Stimulated activated CD4-positive, alpha-beta T cell treated with anti-CD3 and anti-CD28 coated beads, Interleukin-1b, Interleukin-23, amount 100 ng/mL, for 1 hour (primary cell): ENCODE measurements at places on chromosomes 4 and X.

- DNase-seq, result no peak
Observed at GRCh38 chr4:124290678-124291077, 421.9 kb downstream of the ANKRD50 start.

- no peak for DNase-seq
Observed at GRCh38 chr4:183322326-183322725, at the start of gene CLDN24. CLDN24 (minus strand) TSS chr4:183322426; CDS start chr4:183322426, 0 bp downstream.

GRCh38 chrX:119646515-119646914 is 40.3 kb upstream of the NKRF start:
- DNase-seq, result no peak

DNA sequence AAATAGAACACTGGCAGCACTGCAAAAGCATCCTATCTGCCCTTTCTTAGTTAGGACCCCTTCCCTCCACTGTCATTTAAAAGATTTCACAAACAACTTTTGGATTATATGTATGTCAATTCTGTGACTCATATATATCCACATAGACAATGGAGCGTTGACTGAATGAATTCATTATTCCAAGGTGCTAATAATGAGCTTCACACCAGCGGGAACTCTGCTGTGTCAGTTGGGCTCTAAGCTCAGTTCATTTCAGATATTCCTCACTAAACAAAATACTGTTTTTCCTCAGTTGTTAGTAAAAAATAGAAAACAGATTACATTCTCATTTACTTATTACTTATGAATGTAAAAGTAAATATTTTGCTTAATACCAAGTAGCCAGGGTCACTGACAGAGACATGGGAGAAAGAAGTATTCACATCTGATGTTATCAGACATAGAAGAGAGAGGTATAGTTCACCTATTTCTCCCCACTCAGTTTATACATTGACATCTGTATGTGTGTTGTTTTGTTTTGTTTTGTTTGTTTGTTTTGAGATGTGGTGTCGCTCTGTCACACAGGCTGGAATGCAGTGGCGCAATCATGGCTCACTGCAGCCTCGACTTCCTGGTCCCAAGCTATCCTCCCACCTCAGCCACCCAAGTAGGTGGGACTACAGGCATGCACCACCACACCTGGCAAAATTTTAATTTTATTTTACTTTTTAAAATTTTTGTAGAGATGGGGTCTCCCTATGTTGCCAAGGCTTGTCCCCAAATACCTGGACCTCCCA is 10.9 kb downstream of the NFKB1 start:
- DNase-seq, result no peak

DNA sequence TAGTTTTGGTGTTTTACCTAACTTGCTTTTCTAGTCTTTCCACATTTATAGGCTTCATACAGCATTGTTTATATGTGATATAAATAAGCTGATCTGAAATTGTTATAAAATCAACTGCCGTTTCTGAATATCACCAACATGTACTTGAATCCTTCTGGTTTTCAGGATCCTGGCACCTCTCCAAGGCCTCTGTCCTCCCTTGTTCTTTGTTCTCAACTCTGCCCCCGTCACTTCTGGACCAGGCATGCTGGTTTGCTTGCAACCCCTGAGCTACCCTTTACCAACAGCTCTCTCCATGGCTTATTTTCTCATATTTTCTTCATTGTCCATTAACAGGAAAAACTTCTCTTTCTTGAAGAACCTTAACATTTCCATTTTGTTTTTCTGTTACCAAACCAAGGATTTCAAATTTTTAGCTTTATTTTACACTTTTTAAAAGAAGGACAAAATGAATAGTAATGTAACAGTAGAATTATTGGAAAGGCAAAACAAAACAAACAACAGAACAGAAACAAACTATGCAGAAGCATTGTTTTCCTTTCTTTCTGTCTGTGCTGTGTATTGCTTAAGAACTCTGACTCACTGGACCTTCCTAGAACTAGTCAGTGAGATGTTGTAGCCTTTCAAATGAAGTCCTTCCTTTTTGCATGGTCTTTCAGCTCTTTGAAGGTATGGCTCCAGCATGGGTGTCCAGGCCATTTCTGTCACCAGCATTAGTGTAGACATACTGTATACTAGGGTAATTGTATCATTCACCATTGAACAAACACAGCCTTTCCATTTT is 44.8 kb downstream of the BANK1 start:
- DNase-seq, result no peak

GRCh38 chrX:38103857-38104812 is 97.8 kb downstream of the SYTL5 start:
- no peak for DNase-seq

DNA sequence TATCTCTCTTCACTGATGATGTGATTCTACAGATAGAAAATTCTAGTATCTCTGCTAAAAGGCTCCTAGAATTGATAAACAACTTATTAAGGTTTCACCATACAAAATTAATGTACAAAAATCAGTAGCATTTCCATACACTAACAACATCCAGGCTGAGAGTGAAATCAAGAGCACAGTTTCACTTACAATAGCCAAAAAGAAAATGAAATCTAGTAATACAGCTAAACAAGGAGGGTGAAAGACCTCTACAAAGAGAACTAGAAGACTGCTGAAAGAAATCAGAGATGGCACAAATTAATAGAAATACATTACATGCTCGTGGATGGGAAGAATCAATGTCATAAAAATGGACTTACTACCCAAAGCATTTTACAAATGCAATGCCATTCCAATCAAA is 751.9 kb downstream of the FSTL5 start:
- DNase-seq, result no peak

GRCh38 chr4:81870275-81870674 is 398.6 kb upstream of the RASGEF1B start:
- DNase-seq, result no peak

DNA sequence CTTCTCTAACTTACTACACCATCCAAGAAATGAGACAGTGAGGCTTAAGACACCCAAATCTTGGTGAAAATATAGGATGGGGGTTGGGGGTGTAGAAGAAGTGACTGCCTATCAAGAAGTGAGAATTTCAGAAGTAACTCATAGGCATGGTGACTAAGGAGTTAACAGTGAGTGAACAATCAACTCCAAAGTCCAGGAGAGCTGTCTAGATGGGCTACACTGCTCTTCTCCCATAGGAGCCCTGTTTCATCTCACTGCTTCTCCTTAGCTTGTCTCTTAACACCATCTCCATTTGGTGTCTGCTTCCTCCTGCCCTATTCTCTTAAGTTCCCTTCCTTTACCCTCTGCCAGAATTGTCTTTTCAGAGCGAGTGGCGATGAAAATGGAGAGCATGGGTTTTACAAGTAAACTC is 22.7 kb downstream of the FABP2 start:
- DNase-seq, result no peak

GRCh38 chr4:183422962-183423631 is 21.3 kb upstream of the CDKN2AIP start:
- DNase-seq, result no peak

DNA sequence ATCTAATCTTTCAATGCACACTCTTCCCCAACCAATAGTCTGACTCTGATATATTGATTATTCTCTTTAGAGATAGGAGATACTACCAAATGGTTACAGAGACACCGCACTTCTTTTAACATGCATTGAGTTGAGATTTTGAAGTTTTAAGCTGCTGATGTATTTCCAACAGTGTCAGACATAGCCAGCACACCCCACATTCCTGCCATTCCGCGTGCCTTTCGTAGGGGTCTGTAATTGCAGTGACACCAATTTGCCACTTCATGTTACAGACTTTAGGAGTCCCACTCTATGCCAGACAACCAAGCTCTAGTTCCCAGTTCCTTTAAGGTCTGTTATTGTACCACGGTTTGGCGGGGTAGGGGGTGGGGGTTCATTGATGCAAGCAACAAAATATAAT is 618.2 kb upstream of the FRG1 start:
- no peak for DNase-seq

DNA sequence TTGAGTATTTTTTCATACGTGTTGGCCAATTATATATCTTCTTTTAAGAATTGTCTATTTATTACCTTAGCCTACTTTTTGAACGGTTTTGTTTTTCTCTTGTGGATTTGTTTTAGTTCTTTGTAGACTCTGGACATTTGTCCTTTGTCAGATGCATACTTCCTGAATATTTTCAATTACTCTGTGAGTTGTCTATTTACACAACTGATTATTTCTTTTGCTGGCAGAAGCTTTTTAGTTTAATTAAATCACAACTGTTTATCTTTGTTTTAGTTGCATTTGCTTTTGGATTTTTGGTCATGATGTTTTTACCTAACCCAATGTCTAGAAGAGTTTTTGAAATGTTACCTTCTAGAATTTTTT is 19.6 kb downstream of the UGT2B7 start:
- DNase-seq, result no peak

GRCh38 chrX:119240356-119240755 is 4.3 kb downstream of the PGRMC1 start:
- no peak for DNase-seq

GRCh38 chr4:147831551-147832171 is 99.8 kb downstream of the ARHGAP10 start:
- DNase-seq, result no peak

- DNase-seq, result no peak
Observed at GRCh38 chrX:125953814-125954213, 212.3 kb downstream of the DCAF12L2 start.

DNA sequence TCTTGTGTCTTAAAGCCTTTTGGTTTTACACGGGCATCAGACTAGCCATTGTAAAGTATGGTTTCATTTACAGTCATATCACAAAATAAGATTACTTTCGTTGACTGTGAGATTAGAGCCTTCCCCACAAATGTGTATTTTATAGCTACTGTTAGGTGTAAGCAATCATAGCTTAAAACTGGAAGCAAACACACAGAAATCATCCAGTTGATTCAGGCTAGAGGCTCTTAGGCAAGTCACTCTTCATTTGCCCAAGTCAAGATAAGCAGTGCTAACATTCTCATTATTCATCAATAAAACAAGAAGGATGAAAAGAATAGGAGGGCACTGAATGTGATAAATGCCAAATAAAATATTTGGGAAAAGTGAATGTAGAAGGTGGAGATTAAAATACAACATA is 448.7 kb upstream of the FAM241A start:
- no peak for DNase-seq

DNA sequence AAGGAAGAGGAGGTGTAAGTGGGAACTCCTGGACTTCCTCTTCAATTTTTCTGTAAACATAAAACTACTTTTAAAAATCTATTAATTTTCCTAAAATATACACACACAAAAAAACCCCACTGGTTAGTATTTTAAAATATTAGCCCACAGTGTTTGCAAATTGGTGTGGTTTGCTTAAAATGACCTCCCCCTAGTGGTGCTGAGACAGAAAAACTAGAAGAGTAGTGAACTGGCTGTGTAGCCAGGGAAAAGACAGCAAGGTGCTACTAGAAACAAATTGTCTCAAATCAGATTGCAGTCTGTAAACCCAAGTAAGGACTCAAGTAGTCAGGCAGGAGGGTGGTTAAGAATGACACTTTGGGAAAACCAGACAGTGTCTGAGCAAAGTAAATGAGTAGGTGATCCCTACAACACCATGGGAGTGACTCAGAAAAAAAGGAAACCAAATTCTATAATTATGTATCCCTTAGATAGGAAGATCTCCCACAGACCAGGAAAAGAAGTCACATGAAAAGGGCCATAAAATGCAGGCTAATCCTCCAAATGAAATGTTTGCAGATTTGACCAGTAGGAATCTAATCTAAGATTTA is 26.0 kb downstream of the AMTN start:
- no peak for DNase-seq

- DNase-seq, result no peak
Observed at GRCh38 chr4:67983333-67983732, 20.0 kb upstream of the TMPRSS11A start.

DNA sequence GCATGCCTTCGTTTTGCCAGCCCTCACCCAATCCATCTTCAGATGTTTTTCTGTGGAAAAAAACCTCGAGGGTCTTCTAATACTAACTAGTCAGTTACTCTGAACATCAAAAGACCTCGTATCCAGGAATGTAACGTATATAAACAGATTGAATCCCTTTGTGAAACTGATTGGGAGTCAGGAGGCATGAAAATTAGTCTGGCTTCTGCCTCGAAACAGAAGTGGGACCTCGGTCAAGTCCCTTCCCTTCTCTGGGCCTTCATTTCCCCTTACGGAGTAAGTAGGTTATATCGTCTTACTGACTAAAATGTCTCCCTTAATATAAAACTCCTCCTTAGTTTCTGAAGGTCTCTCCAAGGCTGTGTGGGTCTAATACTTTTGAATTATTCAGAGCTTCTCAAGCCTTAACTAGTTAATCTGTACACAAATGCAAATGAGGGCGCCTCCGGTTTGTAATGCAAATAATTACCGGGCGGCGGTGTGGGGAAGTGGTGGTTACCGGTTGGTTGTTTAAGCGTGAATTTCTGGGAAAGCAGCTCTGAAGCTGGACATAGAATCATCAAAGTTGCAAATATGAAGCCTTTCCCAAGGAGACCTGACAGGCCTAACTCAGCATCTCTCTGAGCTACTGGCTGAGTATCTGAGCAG is 11.4 kb upstream of the NKRF start:
- DNase-seq, result no peak

GRCh38 chr4:73589261-73589847 is 30.9 kb downstream of the RASSF6 start:
- no peak for DNase-seq

DNA sequence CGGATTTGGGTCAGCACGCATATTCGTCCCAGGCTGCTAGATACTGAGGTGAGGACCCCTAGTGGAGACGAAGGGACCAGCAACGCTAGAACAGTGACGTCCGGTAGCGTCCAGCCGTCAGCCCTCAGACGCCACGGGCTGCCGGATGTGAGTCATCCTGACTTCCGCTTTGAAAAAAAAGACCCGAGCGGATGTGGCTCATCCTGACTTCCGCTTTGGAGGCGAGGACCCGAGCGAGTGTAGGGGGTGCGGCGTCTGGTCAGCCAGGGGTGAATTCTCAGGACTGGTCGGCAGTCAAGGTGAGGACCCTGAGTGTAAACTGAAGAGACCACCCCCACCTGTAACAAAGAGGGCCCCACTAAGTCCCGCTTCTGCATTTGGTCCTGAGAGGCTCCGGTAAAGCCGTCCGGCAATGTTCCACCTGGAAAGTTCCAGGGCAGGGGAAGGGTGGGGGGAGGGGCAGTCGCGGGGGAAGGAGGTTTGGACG is at the start of gene MAGEB2:
MAGEB2 (plus strand) TSS at position 207 of the 487 bp plus-strand sequence. CDS start 3,018 bp downstream, outside the sequence.
- DNase-seq, result no peak

- no peak for DNase-seq
Observed at GRCh38 chr4:44100456-44100855, 348.2 kb downstream of the KCTD8 start.

- DNase-seq, result no peak
Observed at GRCh38 chr4:153440475-153440874, 25.7 kb upstream of the TMEM131L start.

- no peak for DNase-seq
Observed at GRCh38 chr4:173380987-173381386, 10.2 kb downstream of the SAP30 start.

GRCh38 chrX:13693341-13693961 is 4.5 kb downstream of the RAB9A start:
- no peak for DNase-seq

DNA sequence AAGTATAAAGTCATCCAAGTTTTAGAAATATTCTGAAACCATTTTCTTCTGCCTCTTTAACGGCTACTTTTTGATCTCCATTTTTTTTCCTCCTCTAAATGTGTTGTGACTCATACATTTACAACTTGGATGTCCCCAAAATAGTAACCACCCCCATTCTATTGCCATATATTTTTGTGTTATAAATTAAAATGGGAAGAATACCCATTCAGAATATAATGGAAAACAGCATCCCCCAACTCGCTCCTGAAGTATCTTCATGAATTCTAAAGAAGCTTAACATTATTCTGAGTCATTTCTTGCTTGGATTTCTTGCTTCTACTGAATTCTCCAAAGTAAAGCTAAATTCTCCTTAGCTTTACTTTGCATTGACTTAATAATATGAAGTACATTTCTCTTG is 92.0 kb upstream of the PTPN13 start:
- no peak for DNase-seq

- no peak for DNase-seq
Observed at GRCh38 chr4:152090543-152090942, 329.7 kb upstream of the GATB start.
